Astrocyte (in vitro differentiated cells and primary cell): ENCODE measurements at places on chromosomes 1 and 21. TPM values are rescaled to one million over a fixed set of nuclear protein-coding genes. Genes with fewer than 3 reads are reported as not detected.

- H3K27ac ChIP-seq = no peak overlapping the region
- H3K36me3 ChIP-seq = no peaks in the 10 kb centered on the region
- peak; percentile 75 for DNase-seq
- no peak overlapping the region for H3K4me3 ChIP-seq
- no peaks in the 10 kb centered on the region for H3K27me3 ChIP-seq
Measured at GRCh38 chr1:118147522-118147921, 37.5 kb downstream of the SPAG17 start.

- no peak overlapping the region for H3K4me3 ChIP-seq
- peak; percentile 68 for DNase-seq
- peaks cover 16% of the 10 kb centered on the region for H3K4me1 ChIP-seq
- no peaks in the 10 kb centered on the region for H3K36me3 ChIP-seq
- peaks cover 3% of the 10 kb centered on the region for H3K27me3 ChIP-seq
- no peak overlapping the region for H3K27ac ChIP-seq
Measured at GRCh38 chr1:233439721-233440120, 112.2 kb downstream of the MAP3K21 start.

- no peaks in the 10 kb centered on the region for H3K27me3 ChIP-seq
- H3K27ac ChIP-seq = no peak overlapping the region
- no peaks in the 10 kb centered on the region for H3K36me3 ChIP-seq
- peak; percentile 84 for DNase-seq
- H3K4me3 ChIP-seq = no peak overlapping the region
Measured at GRCh38 chr21:35738347-35738961, 321.9 kb downstream of the SETD4 start.

DNA sequence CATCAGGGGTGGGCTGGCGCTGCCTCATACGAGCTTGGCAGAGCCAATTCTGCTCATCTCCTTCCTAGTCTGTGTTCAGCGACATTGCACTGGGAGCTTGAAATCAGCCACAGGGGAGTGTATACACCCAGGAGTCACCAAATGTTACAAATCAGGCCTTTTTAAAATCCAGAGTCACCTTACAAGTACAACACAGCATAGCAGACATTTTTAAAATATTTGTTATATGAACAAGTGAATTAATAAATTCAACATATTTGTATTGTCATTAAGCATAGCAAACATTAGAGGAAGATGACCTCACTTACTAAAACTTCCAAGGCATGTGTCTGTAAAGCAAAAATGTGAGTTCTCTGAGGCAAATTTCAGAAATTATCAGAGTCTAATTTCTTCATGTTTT is 210.0 kb downstream of the HLX start:
- H3K27ac ChIP-seq = peak overlapping the region; percentile 16
- DNase-seq = peak; percentile 57
- H3K4me3 ChIP-seq = no peak overlapping the region
- no peaks in the 10 kb centered on the region for H3K27me3 ChIP-seq
- no peaks in the 10 kb centered on the region for H3K36me3 ChIP-seq

- no peak overlapping the region for H3K27ac ChIP-seq
- no peaks in the 10 kb centered on the region for H3K27me3 ChIP-seq
- peaks cover 8% of the 10 kb centered on the region for H3K4me1 ChIP-seq
- H3K4me3 ChIP-seq = no peak overlapping the region
- no peak for DNase-seq
Measured at GRCh38 chr1:61604684-61605083, 120.3 kb downstream of the TM2D1 start.

DNA sequence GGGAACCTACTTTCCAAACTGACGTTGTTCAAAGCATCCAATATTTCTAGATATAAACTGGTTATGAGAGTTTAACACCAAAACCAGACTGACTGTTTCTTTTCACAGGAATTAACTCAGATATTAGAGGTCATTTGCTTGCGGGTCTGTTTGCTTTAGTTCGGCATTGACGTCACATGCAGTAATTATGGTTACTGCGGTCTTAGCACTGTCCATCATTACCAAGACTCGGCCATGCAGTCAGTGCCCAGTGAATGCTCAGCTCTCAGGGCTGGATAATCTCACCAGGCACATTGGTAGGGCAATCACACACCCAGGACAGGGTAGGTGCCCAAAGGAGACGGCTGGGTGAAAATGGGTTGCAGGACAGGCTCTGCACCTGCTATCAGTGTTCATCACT is 9.9 kb upstream of the F3 start:
- H3K4me1 ChIP-seq = peaks cover 13% of the 10 kb centered on the region
- no peak for DNase-seq
- H3K36me3 ChIP-seq = no peaks in the 10 kb centered on the region
- H3K27ac ChIP-seq = no peak overlapping the region
- no peak overlapping the region for H3K4me3 ChIP-seq
- H3K27me3 ChIP-seq = no peaks in the 10 kb centered on the region

DNA sequence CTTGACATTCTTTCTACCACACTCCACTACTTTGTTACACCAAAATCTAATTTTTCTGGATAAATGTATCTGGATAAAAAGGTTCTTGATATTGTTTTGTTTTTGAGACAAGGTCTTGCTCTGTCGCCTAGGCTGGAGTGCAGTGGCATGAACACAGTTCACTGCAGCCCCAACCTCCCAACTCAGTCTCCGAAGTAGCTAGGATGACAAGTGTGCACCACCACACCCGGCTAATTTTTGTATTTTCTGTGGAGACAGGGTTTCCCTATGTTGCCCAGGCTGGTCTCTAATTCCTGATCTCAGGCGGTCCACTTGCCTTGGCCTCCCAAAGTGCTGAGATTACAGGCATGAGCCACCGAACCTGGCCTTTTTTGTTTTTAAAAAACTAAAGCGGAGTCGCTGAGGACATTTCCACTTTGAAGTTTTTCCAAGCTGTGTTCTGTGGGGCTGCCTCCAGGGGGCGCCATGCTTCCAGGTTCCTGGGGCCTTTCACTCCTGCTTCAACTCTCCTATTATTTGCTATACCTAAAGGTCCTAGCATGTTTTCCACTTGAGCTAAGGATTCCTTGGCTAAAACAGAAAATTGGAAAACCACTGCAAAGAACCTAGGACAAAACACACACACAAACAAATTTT is 14.1 kb upstream of the NCMAP start:
- H3K4me1 ChIP-seq = peaks cover 6% of the 10 kb centered on the region
- no peak overlapping the region for H3K4me3 ChIP-seq

- H3K27ac ChIP-seq = peak overlapping the region; percentile 62
- no peak overlapping the region for H3K4me3 ChIP-seq
- peaks cover 20% of the 10 kb centered on the region for H3K4me1 ChIP-seq
- no peaks in the 10 kb centered on the region for H3K27me3 ChIP-seq
Measured at GRCh38 chr21:33286600-33287456, 20.7 kb downstream of the IL10RB start.

GRCh38 chr21:28018741-28019669 is 973.7 kb downstream of the LTN1 start:
- DNase-seq = no peak
- no peak overlapping the region for H3K27ac ChIP-seq
- H3K4me3 ChIP-seq = no peak overlapping the region

GRCh38 chr1:153341431-153341934 is 7.2 kb downstream of the PGLYRP4 start:
- no peak overlapping the region for H3K4me3 ChIP-seq
- no peaks in the 10 kb centered on the region for H3K27me3 ChIP-seq
- no peak for DNase-seq
- H3K4me1 ChIP-seq = no peaks in the 10 kb centered on the region

DNA sequence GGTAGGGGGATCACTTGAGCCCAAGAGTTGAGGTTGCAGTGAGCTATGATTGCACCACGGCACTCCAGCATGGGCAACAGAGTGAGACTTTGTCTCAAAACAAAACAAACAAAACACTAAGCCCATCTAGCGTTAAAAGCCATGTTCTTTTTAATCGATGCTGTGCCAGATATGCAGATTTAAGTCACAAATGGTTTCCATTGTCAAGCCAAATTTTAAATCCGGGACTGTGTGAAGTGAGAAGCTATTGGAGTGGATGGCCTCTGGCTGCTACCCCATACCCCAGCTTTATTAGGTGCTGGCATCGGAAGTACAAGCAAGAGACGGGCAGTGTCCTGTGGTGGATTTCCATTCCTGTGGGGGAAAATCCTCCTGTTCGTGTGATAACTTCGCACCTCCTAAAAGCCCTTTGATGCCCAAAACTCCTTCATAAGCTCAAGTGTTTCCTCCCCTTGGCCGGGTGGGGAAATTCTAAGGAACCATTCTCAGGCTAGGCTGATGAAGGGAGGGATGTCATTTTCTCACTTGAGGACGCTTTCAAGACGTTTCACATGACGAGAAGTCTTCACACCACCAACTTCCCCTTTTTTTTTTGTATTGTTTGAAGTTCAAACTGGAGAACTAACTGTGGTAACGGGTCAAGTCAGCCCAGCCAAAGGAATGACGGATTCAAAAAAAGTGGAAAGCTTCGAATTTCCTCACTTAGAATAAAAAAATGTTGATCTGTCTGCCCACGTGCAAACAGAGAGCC is 140.8 kb downstream of the KAZN start:
- peaks cover 12% of the 10 kb centered on the region for H3K27me3 ChIP-seq
- no peak overlapping the region for H3K4me3 ChIP-seq
- DNase-seq = no peak
- H3K4me1 ChIP-seq = peaks cover 22% of the 10 kb centered on the region
- H3K36me3 ChIP-seq = no peaks in the 10 kb centered on the region

Gene SPATA46
- total RNA-seq = not detected in 2 replicates

Gene CD53
- not detected in 2 replicates for total RNA-seq

Gene IGSF21
- not detected in 2 replicates for total RNA-seq
